ENCODE measurements at places on chromosomes 13 and 19. TPM values are rescaled to one million over a fixed set of nuclear protein-coding genes. Genes with fewer than 3 reads are reported as not detected.

Gene C19orf12
- 33.5 TPM for total RNA-seq

GRCh38 chr19:38213911-38214625 is 10.0 kb downstream of the DPF1 start:
- DNase-seq: no peak

- no peak for DNase-seq
These were observed 71.9 kb downstream of the SUCLA2 start for GRCh38 chr13:47929156-47929555.

DNA sequence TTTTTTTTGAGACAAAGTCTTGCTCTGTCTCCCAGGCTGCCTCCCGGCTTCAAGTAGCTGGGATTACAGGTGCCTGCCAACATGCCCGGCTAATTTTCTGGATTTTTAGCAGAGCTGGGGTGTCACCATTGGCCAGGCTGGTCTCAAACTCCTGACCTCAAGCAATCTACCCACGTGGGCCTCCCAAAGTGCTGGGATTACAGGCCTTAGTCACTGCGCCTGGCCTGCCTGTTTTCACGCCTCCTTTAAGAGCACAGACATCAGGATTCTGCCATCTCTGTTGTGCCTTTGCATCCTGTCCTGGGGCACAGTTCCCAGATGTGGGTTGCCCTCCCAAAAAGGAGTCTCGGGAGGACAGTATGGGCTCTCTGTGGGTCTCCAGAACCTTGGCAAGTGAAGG is 2.5 kb upstream of the PRAM1 start:
- DNase-seq: no peak

GRCh38 chr13:85283408-85283807 is 515.8 kb downstream of the SLITRK6 start:
- no peak for DNase-seq

DNA sequence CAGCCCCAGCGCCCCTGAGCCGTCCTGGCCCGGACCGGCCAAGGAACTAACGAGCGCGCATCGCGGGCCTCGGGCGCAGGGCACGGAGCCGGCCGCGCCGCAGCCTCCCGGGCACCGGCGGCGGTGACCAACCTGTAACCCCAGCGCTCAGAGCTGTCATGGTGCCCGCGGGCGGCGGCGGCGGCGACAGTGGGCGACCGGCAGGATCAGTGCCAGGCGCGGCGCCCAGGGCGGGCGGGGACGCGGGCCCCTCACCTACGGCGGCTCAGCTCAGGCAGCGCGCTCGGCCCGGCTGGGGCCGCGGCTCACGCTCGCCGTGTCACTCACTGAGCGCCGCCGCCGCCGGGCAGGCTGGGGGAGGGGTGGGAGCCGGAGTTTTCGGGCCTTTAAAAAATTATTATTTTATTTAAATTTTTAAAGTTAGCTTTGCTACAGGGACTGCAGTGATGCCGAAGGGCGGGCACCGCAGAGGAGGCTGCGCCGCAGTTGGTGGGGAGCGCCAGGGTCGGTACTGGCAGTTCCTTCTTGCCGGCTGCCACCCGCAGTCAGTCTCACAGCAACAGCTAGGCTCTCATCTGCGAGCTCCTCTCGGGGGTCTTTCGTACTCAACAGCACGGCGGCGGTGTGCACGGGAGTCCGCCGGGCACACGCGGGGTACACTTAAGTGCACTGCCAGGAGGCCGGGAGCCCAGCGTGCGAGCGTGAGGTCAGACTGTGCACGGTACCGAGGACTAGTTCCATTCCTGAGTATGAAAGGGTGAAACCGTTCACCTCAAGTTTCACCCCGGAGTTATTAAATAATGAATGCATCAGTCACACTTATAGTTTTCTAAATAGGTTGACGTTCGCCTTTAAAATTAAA is at the start of gene NALCN:
Gene NALCN, minus strand, starts transcription at position 328 of the 862 bp plus-strand sequence. CDS start 17,382 bp downstream, outside the sequence.
- no peak for DNase-seq

DNA sequence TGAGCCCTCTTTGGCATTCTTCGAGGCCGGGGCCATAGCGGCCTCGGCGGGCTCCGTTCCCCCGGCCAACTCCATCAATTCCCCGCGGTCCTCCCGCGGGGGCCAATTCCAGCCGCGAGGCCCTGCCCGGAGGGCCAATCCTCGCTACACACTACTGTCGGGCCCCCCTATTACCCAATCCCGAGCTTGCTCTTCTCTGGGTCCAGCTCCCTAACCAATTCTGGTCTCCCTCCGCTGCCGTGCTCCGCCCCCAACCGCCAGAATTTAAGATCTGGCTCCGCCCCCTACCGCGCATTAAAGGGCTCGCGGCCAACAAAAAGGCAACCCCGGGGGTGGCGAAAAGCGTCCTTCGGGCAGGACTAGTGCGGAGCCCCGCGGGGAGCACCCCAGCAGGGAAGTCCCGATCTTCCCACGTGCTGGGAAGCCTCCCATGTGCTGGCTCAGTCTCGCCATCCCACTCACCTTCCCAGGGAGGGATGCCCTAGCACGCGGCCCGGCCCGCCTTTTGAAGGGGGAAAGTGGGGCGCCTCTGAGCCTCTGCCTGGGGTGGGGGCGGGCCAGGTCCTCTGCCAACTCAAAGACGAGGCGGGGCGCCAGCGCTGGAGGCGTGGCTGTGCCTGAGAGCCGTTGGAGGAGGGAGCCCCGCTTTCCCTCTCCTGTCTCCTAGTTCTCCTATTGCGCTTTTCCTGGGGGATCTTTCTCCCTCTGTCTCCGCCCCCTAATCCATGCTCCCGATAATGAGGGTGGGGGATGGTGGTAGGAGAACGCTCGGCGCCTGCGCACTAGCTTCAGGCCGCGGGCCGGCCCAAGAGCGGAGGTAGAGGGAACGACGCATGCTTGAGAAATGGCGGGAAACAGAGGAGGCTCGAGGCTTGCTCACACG is 3.5 kb downstream of the LIPE start:
- peak; percentile 92 for DNase-seq

GRCh38 chr13:72726726-72727416 is 558 bp downstream of the MZT1 start:
- peak; percentile 69 for DNase-seq

GRCh38 chr19:661427-662196 is 1.4 kb downstream of the RNF126 start:
- DNase-seq: peak; percentile 71

Data from sigmoid colon (tissue), 7 donors.